NCI-H2029 treated with DMSO at 0.1 percent for 48 hours (cell line): ENCODE measurements at places on chromosomes 5 and 9.

DNA sequence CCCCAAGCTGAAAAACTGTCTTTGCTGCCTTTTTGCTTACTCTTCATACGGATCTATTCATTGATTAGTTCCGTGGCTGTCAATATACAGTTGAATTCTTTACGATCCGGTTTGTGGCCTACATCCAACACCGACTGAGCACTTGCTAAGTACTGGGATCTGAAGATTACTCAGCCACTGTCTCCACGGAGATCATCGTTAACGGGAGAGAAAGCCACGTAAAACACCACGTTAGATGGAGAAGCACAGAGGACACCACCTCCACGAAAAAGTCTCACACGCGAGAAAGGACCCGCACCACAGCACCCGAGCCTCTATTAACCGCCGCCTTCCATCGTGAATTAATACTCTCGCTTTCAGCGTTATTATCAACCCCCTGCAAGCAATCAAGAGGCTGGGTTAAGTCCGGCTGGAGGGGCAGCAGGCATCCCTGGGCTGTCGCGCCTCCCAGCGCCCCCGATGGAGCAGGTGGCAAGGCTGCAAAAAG lies 650 bp downstream of the ELP1 start:
- DNase-seq: no peak

DNA sequence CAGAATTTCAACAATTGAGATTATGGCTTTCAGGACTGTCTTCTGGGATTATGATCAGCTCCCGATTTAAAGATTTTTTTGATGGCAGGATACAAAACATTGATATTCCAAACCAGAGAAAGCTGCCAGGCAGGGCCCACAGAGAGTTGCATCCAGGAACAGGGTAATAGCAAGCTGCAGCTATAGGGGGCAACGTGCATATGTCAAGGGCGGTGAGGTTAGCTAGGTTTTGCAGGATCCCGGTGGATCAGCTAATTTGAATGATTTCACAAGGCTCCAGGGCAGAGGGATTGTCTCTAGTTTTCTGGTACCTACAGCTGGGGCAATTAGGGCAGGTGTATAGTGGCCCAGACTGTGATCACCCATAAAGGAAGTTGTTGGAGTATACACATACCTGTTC lies 339.4 kb downstream of the CHSY3 start:
- DNase-seq: no peak

- no peak for DNase-seq
Measured at GRCh38 chr5:16712620-16713019, 95.8 kb upstream of the RETREG1 start.

DNA sequence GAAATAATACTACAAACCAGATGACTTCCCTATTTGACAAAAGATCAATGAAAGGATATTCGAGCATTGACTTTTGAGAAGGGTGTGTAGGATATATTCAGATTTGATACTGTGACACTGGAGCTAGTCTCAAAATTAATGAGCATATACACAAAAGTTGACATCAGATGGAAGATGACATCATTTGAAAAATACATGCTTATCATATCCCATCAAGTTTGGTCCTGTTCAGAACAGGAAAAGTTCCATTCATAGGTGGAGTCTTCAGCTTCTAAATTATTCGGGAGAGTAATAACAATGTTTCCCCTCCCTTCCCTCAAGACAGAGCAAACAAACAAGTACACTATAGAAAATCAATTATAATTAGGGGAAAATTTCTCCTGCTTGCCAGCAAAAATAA lies 348.3 kb downstream of the NDUFS4 start:
- DNase-seq: no peak

- no peak for DNase-seq
Measured at GRCh38 chr9:94630281-94630680, 9.0 kb downstream of the FBP1 start.

GRCh38 chr5:6394429-6395101 lies 16.2 kb upstream of the MED10 start:
- DNase-seq: no peak

GRCh38 chr5:36763454-36763853 lies 113.1 kb upstream of the NIPBL start:
- peak; percentile 82 for DNase-seq

- no peak for DNase-seq
Measured at GRCh38 chr9:92616655-92617111, 53.2 kb downstream of the IPPK start.

GRCh38 chr5:169268019-169268418 lies 32.9 kb downstream of the SLIT3 start:
- DNase-seq: no peak

DNA sequence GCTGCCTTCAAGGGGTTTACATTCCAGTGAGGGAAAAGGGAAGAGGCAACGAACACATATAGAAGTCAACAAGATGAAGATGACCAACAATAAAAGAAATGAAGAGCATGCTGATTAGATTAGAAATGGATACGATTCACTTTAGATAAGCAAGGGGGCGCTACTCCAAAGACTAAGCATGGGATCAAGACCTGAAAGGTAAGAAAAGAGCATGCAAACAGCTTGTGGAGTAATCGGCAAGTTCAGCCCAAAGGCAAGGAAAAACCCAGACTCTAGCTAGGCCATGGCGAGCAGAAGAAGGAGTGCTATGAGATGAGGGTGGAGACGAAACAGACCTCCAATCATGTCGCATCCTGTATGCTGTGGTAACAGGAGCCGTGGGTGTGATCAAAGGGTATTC lies 124.4 kb downstream of the FANCC start:
- no peak for DNase-seq

GRCh38 chr9:120932086-120932823 lies 5.7 kb upstream of the TRAF1 start:
- DNase-seq: no peak

DNA sequence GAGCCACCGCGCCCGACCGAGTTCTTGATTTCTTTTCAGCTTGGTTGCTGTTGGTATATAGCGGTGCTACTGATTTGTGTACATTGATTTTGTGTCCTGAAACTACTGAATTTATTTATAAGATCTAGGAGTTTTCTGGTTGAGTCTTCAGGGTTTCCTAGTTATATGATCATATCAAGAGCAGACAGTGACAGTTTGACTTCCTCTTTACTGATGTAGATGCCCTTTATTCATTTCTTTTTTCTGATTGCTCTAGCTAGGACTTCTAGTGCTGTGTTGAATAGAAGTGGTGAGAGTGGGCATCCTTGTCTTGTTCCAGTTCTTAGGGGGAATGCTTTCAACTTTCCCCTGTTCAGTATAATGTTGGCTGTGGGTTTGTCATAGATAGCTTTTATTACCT lies 17.4 kb upstream of the LRRC19 start:
- no peak for DNase-seq

GRCh38 chr5:39340506-39340905 lies 23.8 kb downstream of the C9 start:
- DNase-seq: no peak

DNA sequence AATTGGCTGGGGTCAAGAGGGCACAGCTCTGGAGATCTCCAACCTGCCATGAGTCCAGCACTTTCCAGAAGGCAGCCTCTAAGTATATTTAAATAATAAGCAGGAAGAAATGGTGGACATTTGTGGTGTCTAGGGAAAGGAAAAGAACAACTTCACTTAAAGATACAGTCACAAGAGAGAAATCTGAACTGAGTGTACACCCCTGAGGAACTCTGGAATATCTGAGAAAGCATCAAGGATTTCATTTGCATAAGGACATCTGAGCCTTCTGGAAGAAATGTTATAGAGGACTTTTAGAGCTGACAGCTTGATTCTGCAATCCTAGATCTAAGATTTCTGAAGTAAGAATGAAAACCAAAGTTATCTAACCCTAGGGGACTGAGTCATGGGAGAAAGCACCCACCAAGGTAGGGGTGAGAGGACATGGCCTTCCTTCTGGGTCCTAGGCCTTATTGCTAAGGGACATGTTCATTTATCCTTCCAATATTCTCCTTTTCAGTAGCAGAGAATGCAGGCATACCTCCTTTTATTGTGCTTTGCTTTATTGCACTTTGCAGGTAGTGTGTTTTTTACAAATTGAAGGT lies 253.4 kb upstream of the SLC24A2 start:
- DNase-seq: no peak
